ENCODE measurements at places on chromosomes 2 and 18. TPM values are rescaled to one million over a fixed set of nuclear protein-coding genes. Genes with fewer than 3 reads are reported as not detected.

Gene TNS1
- total RNA-seq = 11.3 TPM

Gene TCF23
- total RNA-seq = not detected

Gene AKAIN1
- not detected for total RNA-seq

Gene OTOS
- not detected for total RNA-seq

Gene WNT10A
- not detected for total RNA-seq

Gene POTEI
- 1.3 TPM for total RNA-seq

Data from neural crest cell (in vitro differentiated cells).